ENCODE measurements at places on chromosomes 4 and X.

GRCh38 chr4:101186567-101187184 is 160.7 kb downstream of the PPP3CA start:
- no peak for DNase-seq

GRCh38 chrX:77949840-77950239 is 19.6 kb downstream of the PGAM4 start:
- DNase-seq: no peak

DNA sequence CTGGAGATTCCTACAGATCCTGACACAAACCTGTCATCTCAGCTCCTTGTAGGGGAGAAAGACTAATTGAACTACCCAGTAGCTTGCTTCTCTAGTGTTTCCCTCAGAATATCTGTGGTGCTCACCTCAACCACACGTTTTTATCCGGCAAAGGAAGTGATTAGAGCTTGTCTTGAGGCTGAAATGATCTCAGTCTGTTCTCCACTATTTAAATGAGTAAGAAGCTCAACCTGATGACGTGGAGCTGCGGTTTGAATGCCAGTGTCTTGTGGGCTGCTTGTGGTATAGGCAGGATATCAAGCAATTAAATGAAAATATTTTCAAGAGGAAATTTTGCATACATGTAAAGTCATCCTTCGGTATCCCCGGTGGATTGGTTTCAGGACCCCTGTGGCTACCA is 270.2 kb downstream of the TLL1 start:
- peak; percentile 43 for DNase-seq

- DNase-seq: no peak
These were observed 52.0 kb downstream of the CXorf58 start for GRCh38 chrX:23959781-23960180.

DNA sequence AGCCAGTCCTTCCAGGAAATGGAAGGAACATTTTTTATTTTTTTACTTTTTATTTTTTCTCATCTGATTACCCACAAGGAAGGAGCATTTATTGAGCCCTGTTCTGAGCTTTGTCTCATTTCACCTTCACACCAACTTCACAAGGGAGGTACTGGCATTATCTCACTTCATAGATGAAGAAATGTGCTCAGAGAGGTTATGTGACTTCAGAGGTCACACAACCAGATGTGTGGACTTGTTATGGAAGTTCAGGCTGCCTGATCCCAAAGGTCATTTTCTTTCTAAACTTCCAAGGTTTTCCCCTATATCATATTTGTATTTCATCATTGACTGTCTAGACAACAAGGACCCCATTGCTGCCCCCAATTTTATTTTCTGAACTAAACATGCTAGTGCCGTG is 160.3 kb downstream of the DCLK2 start:
- no peak for DNase-seq

DNA sequence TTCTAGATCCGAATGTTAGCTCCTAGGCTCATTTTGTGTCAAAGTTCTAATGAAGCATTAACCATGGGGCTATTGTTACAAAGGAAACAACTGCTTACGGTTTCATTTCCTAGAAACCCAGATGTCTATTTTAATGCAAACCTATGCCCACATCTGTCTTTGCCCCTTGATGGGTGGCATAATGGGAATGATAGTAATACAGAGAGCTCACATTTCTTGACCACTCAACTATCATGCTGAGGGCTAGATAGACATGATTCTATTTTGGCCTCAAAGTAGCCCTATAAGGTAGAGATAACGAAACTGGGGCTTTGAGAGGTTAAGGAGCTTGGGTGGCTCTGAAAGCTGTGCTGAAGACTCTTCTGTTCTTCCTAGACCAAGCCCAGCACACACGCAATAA is 1.9 kb downstream of the TLR7 start:
- DNase-seq: no peak

GRCh38 chr4:70743731-70744130 is 22.0 kb downstream of the RUFY3 start:
- DNase-seq: no peak

DNA sequence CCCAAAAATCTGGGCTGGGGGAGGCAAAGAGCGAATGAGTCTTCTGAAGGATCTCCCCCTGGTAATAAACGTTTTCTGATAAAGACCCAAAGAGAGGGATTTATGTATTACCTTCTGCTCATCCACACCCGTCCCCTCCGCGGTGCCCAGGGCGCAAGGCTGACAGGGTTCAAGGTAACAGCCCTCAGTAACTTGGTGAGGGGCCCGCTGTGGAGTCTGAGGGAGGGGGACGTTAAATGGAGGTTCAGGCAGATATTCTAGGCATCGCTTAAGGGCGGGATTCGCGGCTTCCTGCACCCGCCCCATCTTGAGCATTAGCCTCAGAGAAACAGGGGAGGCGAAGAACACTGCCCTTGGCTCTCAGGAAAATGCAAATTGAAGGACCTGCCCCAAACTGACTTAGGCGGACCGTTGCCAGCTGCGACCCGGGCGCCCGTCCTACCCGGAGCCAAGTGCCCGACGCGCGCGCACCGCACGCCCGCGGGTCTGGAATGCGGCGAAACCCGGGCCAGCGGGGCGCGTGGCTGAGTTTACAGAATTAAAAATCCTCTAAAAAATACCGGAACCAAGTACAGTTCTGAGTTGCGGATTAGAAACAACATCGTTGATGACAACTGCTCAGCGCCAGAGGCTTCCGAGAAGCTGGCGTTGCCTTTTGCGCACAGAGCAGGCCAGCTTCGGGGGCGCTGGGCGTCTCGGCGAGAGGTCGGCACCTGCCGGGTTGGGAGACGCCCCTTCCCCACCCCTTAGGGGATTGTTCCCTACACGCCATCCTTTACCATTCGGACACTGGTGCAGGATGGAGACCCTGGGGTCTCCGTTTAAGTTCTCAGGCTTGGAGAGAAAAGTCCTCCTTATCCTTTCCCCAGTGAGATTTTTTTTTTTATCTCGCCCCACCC is 2.8 kb downstream of the HELT start:
- DNase-seq: no peak

DNA sequence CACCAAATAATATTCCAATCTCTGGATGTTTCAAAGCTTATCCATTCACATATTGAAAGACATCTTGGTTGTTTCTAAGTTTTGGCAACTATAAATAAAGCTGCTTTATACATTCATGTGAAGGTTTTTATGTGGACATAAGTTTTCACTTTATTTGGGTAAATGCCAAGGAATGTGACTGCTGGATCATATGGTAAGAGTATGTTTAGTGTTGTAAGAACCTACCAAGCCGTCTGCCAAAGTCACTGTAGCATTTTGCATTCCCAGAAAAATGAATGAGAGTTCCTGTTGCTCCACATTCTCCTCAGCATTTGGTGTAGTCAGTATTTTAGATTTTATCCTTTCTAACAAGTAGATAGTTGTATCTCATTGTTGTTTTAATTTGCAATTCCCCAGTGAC is 1047.7 kb downstream of the C4orf33 start:
- no peak for DNase-seq

GRCh38 chr4:113327494-113327893 is 278.0 kb downstream of the ANK2 start:
- no peak for DNase-seq

DNA sequence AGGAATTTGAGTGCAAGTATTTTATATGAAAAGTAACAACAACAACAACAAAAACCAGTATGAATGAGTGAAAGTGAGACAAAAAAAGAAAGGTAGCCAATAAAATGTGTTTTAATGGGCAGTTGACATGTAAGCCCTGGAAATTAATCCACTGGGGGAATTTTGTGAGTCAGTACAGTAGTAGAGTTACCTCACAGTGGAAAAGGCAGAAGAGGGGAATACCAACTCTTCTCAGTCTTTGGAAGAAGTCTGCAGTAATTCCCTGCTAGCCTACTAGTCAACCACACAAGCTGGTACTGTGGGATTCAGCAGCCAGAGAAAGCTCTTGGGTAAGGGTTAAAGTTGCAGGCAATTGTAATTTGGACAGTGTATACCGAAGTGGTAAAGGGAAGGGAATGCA is 76.3 kb upstream of the IL15 start:
- no peak for DNase-seq

GRCh38 chrX:37315511-37316248 is 33.5 kb upstream of the PRRG1 start:
- DNase-seq: no peak

- DNase-seq: no peak
These were observed 62.6 kb downstream of the KIF4A start for GRCh38 chrX:70352496-70352895.

- DNase-seq: no peak
These were observed 411.1 kb downstream of the TRIML1 start for GRCh38 chr4:188550296-188550695.

GRCh38 chr4:6440506-6441201 is 31.8 kb downstream of the PPP2R2C start:
- DNase-seq: no peak

DNA sequence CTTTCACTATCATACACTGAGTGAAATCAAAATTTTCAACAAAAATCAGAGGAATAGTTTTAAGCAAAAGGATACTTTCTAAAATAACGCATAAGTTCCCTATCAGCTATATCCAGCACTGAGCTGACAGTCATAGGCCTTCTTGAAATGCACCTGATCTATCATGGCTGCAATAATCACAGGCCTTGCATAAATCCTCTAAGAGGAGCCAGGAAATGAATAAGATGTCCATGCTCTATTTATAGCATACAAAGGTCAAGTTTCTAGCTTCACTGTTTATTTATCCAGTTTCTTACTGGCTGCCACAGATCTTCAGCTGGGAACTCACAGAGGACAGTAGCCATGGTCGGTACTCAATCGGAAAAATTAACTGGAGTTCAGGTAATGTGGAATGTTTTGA is 235.9 kb upstream of the DMD start:
- no peak for DNase-seq

- DNase-seq: no peak
These were observed 479 bp downstream of the BRCC3 start for GRCh38 chrX:155071694-155072280.

- DNase-seq: no peak
These were observed 811 bp downstream of the FLNA start for GRCh38 chrX:154373340-154374306.

DNA sequence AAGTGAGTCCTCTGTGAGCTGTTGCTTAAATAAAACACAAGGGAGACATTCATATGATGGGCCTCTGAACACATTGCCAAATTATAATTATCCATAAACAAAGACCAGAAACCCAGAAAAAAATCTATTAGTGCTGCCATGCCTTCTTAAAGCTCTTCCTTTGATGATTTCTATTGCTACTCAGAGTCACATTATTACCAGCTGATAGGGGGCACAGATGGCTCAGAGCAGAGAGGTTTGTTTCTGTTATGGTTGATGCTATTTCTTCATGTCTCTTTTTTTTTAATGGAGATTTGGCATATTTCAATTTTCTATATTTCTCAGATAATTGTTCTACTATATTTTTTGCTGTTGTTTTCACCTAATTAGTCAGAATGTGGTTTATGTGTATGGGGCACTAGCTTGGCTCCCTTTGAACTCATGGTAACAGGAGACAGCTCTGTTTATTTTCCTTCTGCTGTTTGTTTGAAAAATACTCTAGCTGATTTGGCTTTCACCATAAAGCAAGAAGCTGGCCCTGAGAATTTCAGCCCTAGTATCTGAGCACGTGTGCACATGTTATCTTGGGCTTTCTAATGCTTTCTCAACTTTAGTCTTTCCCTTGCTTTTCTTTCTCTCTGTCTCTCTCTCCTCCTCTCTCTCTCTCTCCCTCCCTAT is 568.8 kb downstream of the PPARGC1A start:
- no peak for DNase-seq

DNA sequence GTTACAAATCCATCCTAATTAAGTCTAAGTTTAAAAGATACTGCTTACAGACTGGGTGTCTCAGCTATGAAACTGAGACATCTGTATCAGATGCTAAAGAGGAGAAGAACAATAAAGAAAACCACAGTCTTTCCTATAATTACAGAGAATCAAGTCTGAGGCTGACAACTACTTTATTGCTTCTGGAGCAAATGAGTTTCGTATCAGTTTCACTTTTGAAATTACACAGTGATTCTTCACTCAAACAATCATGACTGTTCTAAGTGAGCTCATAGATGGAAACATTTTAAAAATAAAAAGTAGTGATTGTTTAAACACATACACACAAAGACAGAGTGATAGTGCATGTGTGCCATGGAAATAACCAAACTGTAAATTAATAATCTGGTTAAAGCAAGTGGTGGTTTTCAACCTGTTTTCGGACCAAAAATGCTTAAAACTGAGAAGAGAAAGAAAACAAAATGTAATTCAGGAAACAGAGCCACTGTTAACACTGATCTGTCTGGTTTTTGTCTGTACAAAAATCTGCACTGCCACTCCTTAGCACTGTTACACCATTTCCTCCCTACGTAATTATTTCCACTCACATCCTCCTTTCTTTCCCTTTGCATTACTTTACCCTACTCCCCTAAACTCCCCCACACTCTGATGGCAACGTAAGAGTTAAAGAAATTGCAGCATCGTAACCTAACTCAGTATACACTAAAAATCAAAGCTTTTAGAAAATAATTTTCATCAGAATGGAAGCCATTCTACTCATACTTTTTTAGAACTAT is 12.5 kb downstream of the RFC1 start:
- DNase-seq: peak; percentile 5

GRCh38 chr4:34720571-34720970 is 1523.7 kb downstream of the ARAP2 start:
- DNase-seq: peak; percentile 21

GRCh38 chr4:52907510-52907909 is 45.4 kb downstream of the RASL11B start:
- no peak for DNase-seq

DNA sequence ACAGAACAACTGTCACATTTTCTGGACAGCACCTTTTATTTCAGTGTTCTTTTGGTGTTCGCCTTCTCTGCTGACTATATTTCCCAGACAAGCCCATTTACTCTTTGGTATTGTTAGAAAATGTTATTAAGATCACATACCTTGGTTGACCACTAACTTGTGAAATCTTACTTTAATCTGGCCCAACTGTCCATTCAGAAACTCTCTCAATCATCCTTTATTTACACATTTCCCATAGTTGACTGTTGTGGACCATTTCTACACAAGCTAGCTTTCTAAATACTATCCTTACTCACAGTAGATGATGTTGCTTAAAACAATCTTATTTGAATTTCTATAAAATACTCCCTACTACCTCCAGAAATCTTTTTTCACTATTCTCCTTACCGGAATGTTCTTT is 64.7 kb downstream of the QRFPR start:
- DNase-seq: no peak

GRCh38 chr4:83082777-83083176 is 31.8 kb downstream of the PLAC8 start:
- DNase-seq: no peak

- no peak for DNase-seq
These were observed 292.3 kb downstream of the SMARCA1 start for GRCh38 chrX:129230850-129231512.

GRCh38 chr4:96827086-96827485 is 987.2 kb downstream of the PDHA2 start:
- no peak for DNase-seq

GRCh38 chrX:132778917-132779316 is 179.5 kb downstream of the HS6ST2 start:
- no peak for DNase-seq

DNA sequence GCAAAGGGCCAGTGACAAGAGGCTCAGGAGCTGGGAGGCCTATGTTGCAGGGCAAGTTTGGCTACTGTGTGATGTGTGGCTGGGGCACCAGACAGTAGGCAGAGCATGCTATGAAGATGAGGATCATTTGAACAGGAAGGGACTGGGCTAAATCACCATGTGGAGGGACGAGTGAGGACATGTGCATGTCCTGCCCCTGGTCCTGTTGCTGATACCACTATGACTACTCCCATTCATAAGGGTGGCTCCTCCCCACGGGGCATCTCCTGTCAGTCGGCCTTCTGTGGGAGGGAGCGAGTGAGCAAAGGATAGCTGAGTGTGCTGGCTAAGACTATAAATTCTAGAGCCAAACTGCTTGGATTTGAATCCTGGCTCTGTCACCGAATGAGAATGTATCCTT is 139.2 kb downstream of the TMEM164 start:
- DNase-seq: no peak

GRCh38 chr4:111187108-111187507 is 564.2 kb upstream of the PITX2 start:
- no peak for DNase-seq

Data from AG09309 (cell line).